Smooth muscle cell of the coronary artery (primary cell): ENCODE measurements at places on chromosomes 4 and X. TPM values are rescaled to one million over a fixed set of nuclear protein-coding genes. Genes with fewer than 3 reads are reported as not detected.

Gene CXCL5
- 0.08 TPM in 1 of 2 replicates, not detected in the other for total RNA-seq

Gene MMRN1
- total RNA-seq, result 0.15 and 0.35 TPM in 2 replicates

Gene NR3C2
- 0.75 and 1.5 TPM in 2 replicates for total RNA-seq

Gene GPR82
- not detected in 2 replicates for total RNA-seq

Gene CORIN
- total RNA-seq, result 0.08 and 0.12 TPM in 2 replicates

Gene SPIN3
- total RNA-seq, result 5.6 and 13.3 TPM in 2 replicates

Gene MAGEA11
- not detected in 2 replicates for total RNA-seq

Gene TMEM128
- total RNA-seq, result 15.7 and 25.4 TPM in 2 replicates

Gene MAGEH1
- total RNA-seq, result 19.8 and 45.4 TPM in 2 replicates

Gene CT45A1
- total RNA-seq, result not detected in 2 replicates

Gene FRAS1
- total RNA-seq, result 3.0 and 6.4 TPM in 2 replicates

Gene GPRASP3
- 3.4 and 8.0 TPM in 2 replicates for total RNA-seq

Gene IDUA
- total RNA-seq, result 7.0 and 12.9 TPM in 2 replicates

Gene TMSB15A
- total RNA-seq, result 1.1 TPM in 1 of 2 replicates, not detected in the other

Gene PTPN13
- total RNA-seq, result 21.7 and 35.5 TPM in 2 replicates

Gene KDM5C
- 50.3 and 55.2 TPM in 2 replicates for total RNA-seq

Gene DUX4
- not detected in 2 replicates for total RNA-seq

Gene HPF1
- total RNA-seq, result 9.5 and 13.8 TPM in 2 replicates

Gene SLC38A5
- total RNA-seq, result 21.9 and 54.9 TPM in 2 replicates

Gene PLRG1
- total RNA-seq, result 52.0 and 94.9 TPM in 2 replicates

Gene PLXNB3
- total RNA-seq, result 2.5 and 4.1 TPM in 2 replicates

Gene CT45A10
- not detected in 2 replicates for total RNA-seq

Gene EDA
- total RNA-seq, result 0.15 and 0.35 TPM in 2 replicates

Gene USP27X
- 2.9 and 3.9 TPM in 2 replicates for total RNA-seq

Gene NIPAL1
- total RNA-seq, result 7.1 TPM in 1 of 2 replicates, not detected in the other

Gene FRMD7
- under 0.01 TPM in 1 of 2 replicates, not detected in the other for total RNA-seq

Gene SYP
- total RNA-seq, result 0.08 and 0.12 TPM in 2 replicates

Gene LRIT3
- not detected in 2 replicates for total RNA-seq

Gene FAAH2
- 0.15 TPM in 1 of 2 replicates, not detected in the other for total RNA-seq

Gene KLHL4
- 1.1 and 4.5 TPM in 2 replicates for total RNA-seq

Gene IRS4
- total RNA-seq, result not detected in 2 replicates

Gene ZNF280C
- total RNA-seq, result 1.4 and 1.7 TPM in 2 replicates

Gene RIPPLY1
- total RNA-seq, result not detected in 2 replicates

Gene PCSK1N
- total RNA-seq, result 0.15 and 0.23 TPM in 2 replicates

Gene ENPP6
- total RNA-seq, result not detected in 2 replicates

Gene GYPA
- not detected in 2 replicates for total RNA-seq

Gene SYTL5
- total RNA-seq, result 0.35 and 0.60 TPM in 2 replicates

Gene SPANXN4
- total RNA-seq, result not detected in 2 replicates

Gene ADH6
- 0.70 TPM in 1 of 2 replicates, not detected in the other for total RNA-seq

Gene ZNF185
- total RNA-seq, result 0.35 and 22.0 TPM in 2 replicates

Gene NPY2R
- under 0.01 TPM in 1 of 2 replicates, not detected in the other for total RNA-seq

Gene PRKG2
- total RNA-seq, result 0.15 and 18.0 TPM in 2 replicates

Gene SLC25A43
- total RNA-seq, result 15.1 and 15.6 TPM in 2 replicates

Gene CT47B1
- total RNA-seq, result not detected in 2 replicates

Gene HELT
- total RNA-seq, result not detected in 2 replicates
